ENCODE measurements at places on chromosomes 1 and 21.

- no peak for DNase-seq
Measured at GRCh38 chr1:213938776-213939175, 49.0 kb upstream of the PROX1 start.

DNA sequence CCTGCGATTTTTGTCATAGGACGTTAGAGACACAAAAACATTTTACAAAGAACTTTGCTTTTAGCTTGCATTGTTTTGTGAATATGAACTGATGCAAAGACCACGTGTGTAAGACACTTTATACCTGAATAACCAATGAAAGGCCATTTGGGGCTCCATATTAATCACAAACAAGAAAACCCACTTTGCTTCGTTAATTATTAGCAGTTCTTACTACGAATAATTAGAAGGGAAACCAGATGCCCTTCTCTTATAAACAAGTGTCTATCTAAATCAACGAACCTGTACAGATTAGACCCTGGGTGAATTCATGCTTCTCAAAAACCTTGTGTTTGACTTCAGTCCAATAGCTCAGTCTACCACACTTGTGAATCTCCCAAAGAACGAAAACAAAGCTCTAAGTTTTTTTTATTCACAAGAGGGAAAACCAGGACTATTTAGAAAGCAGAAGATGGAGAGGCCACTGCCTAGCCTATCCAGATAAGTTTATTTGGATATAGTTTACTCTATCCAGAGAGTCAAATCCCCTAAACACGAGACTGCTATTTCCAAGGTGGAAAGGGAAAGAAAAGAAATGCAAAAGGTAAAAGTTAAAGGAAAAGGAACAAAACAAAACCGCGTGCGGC lies 897 bp downstream of the CYYR1 start:
- DNase-seq: no peak

- no peak for DNase-seq
Measured at GRCh38 chr1:15758343-15758931, at the start of gene FBLIM1. TSS of gene FBLIM1 (plus strand) at chr1:15758795. CDS start at chr1:15764984, 6,189 bp downstream.

DNA sequence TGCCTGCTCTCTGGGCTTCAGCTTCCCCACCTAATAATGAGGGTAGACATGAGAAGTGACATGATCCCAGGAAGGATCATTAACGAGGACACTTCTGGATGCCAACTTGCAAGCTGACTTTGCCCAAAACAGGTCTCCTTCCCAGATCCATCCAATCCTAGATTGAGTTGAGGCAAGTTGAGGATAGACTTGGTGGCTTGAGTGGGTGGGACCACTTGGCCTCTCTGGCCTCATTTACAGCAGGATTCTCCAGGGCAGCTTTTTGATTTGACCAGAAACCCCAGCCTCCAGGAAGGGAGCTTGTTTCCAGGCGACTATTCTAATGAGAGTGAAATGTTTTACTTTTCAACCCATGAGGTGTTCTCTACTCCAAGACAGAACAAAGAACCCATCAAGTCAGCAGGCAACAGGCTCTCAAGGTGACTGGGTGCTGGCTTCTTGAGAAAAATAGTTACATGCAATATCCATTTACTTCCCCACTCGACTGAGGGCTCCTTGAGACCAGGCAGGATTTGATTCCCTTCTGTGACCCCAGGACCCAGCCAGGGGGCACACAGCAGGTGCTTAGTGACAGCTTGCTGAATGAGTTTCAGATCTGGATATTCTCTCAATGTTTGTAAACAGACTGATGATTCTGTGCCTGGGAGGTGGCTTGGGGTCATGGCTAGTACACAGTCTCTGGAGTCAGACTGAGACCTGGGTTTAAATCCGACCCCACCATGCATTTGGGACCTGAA lies 128.2 kb downstream of the DMRTB1 start:
- DNase-seq: no peak
